ENCODE measurements at places on chromosomes 2 and 18. TPM values are rescaled to one million over a fixed set of nuclear protein-coding genes. Genes with fewer than 3 reads are reported as not detected.

DNA sequence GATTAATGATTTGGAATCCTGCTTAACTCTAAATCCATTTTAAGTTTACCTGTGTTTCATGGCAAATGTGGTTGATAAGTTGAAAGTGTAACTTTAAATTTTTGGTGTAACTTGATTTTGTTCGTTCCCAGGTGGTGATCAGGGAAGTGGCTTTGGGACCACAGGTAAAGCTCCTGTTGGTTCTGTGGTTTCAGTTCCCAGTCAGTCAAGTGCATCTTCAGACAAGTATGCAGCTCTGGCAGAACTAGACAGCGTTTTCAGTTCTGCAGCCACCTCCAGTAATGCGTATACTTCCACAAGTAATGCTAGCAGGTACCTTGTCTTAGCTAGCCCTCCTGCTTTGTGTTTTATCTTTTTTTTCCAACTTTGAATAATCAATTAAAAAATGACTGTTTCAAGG, 62.8 kb downstream of the AGFG1 start:
- no peak for DNase-seq

- DNase-seq, result no peak
Observed at GRCh38 chr2:25867396-25868003, 10.8 kb downstream of the ASXL2 start.

DNA sequence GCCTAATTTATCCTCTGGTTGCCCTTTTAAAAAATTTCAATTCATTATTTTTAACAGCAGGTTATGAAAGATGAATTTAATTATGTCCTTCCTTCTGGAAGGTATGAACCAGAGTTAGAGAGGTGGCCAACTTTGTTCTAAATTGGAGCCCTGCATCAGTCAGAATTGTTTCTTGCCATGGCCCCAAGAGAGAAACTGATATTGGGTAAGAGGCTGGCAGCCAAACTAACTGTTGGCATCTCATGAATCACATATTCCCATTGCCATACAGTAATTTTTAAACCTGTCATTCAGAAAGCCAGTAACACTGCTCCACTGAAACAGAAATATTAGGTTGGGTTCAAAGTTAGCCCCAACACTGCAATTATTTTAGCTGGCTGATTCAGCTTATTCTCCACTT, 67.4 kb downstream of the SMAD2 start:
- DNase-seq, result no peak

DNA sequence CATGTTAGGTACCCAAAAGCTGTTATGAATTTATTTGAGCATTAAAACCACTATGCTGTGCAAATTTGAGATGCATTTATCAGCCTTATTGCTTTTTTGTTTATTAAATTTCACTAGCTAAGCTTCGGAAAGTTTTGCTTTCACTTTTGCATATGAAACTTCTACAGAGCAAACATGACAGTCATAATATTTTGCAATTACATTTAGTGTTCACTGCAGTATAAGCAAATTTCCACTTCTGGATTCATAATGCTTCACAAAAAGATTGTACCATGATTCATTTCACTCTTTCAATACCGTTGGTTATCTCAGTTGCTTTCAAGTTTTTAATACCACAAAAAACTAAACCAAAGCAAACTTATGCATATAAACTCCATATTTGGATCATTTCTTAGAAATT, 228.7 kb upstream of the SLC8A1 start:
- DNase-seq, result no peak

- no peak for DNase-seq
Observed at GRCh38 chr18:23612434-23613090, 26.3 kb upstream of the NPC1 start.

DNA sequence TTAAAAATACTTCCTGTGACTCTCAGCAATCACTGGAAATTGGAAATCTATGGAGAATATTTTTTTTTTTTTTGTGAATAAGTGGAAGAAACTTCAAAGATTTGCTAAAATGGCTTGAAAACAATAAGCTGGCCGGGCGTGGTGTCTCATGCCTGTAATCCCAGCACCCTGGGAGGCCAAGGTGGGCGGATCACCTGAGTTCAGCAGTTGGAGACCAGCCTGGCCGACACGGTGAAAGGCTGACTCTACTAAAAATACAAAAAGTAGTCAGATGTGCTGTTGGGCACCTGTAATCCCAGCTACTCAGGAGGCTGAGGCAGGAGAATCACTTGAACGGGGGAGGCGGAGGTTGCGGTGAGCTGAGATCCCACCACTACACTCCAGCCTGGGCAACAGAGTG, 155.5 kb upstream of the CAVIN2 start:
- no peak for DNase-seq

GRCh38 chr2:128958241-128958640, 639.6 kb upstream of the HS6ST1 start:
- DNase-seq, result no peak

GRCh38 chr2:19554520-19554919, 196.1 kb upstream of the OSR1 start:
- DNase-seq, result no peak

DNA sequence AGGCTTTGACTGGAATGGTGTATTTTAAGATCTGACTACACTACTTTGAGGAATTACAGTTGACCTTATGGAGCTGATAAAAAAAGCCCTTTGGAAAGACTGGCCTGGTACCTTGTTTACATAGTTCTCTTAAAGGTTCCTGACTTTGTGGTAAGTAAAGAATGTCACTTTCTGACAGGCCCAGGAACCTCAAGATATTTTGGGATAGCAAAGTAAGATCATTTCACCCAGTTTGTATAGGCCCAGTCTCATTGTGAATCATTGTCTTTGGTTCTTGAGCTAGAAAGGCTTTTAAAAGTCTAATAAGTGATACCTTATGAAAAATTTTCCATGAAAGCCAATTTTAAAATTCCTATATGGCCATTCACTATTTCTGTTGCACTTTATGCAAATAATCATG, 316.3 kb upstream of the LRRTM4 start:
- no peak for DNase-seq

- DNase-seq, result no peak
Observed at GRCh38 chr18:6607343-6607742, 122.2 kb upstream of the ARHGAP28 start.

- DNase-seq, result no peak
Observed at GRCh38 chr2:136110526-136110925, 7.4 kb downstream of the CXCR4 start.

GRCh38 chr2:56084111-56084901, 99.5 kb upstream of the CCDC85A start:
- no peak for DNase-seq

DNA sequence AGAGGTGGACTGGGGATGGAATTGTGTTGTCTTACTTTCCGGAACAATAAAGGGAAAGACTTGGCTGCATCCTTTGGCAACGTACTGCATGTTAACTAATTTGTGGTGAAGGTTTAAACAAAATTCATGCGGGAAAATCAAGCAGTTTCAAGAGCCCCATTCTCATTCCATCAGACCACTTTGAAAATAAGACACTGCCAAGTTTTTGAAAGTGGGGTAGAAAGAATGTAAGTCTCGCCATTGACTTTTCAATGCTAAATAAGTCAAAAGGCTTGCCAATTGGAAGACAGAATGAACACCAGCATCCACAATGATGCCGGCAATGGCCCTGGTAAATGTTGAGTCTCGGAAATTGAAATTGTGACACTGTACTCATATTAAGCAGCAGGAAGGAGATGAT, 322.0 kb downstream of the RND3 start:
- DNase-seq, result no peak

- DNase-seq, result no peak
Observed at GRCh38 chr2:218827701-218828476, 3.7 kb downstream of the PRKAG3 start.

- no peak for DNase-seq
Observed at GRCh38 chr2:6922201-6922656, 5.0 kb downstream of the RNF144A start.

STAM2 gene
- 10.3 TPM for total RNA-seq

PLEK gene
- total RNA-seq, result 40.6 TPM

Data from liver (tissue), 10 donors.